ENCODE measurements at places on chromosomes 6 and 20. TPM values are rescaled to one million over a fixed set of nuclear protein-coding genes. Genes with fewer than 3 reads are reported as not detected.
A peak's percentile ranks its signal among the peaks of the same experiment; 100 is the strongest.

DNA sequence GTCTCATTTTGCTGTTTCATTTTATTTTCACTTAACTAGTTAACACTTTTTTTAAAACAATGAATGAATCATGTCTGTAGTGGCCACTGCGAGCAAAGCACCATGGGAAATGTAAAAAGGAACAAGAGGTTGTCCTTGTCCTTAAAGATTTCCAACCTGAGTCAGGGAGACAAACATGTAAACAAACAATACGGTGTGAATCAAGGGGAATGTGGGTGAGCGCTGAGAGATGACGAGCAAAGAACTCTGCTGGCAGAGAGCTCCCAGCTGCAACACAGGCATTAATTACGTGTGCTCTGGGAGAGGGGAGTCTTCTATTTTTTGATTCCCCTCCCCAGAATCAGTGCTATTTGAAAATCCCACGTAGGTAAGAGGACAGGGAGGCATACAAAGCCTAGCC lies 84.3 kb downstream of the ATXN1 start:
- no peaks in the 10 kb centered on the region for H3K36me3 ChIP-seq
- no peaks in the 10 kb centered on the region for H3K4me1 ChIP-seq
- DNase-seq = no peak
- no peaks in the 10 kb centered on the region for H3K27me3 ChIP-seq
- H3K27ac ChIP-seq = no peak overlapping the region
- H3K4me3 ChIP-seq = no peak overlapping the region

DNA sequence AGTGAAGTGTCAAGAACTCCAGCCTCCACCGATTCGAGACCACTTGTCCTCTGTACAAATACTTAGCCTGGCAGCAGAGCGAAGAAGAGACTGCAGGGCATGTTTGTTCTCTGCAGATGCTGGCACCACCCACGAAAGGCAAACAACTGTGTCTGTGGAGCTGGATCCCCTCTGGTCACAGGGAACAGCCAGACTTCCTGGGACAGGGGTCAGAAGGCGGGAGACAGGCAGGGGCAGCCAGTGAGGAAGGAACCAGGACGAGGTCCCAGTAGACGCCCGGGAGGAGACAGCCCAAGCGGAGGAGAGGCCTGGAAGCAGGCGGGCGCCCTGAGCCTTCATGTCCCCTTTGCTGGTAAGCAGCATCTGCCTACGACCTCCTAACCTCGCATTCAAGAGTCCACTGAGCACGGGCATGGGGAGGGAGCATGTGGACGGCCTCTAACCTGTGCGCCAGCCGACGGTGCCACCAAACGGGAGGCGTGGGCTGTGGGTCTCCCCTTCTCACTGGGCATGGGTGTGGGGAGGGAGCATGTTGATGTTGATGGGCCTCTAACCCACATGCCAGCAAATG lies 265.5 kb downstream of the DLL1 start:
- H3K4me3 ChIP-seq = no peak overlapping the region
- no peaks in the 10 kb centered on the region for H3K4me1 ChIP-seq
- H3K36me3 ChIP-seq = no peaks in the 10 kb centered on the region
- H3K27me3 ChIP-seq = peaks cover 3% of the 10 kb centered on the region
- no peak overlapping the region for H3K27ac ChIP-seq

DNA sequence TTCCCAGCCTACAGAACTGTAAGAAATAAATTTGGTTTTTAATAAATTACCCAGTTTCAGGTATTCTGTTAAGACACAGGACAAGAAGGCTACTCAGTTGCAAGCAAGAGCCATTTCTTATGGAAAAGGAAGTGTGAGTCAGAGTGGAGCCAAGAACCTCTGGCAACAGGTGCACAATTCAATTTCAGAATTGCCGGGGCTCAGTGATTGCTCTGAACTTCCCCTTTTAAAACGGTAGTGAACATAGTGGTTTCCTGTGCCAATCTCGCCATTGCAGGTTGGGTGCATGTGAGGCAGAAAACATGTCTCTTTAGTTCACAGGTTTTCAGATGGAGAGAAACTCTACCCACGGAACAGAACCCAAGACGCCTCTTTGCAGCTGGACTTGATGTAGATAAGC lies 16.4 kb downstream of the PIGT start:
- no peaks in the 10 kb centered on the region for H3K27me3 ChIP-seq
- H3K27ac ChIP-seq = peak overlapping the region; percentile 55
- peak; percentile 85 for DNase-seq
- peaks cover 5% of the 10 kb centered on the region for H3K36me3 ChIP-seq
- H3K4me1 ChIP-seq = peaks cover 33% of the 10 kb centered on the region

HS3ST5 gene
- total RNA-seq = not detected

DUSP15 gene
- 1.8 TPM for total RNA-seq

Data from B cell (primary cell).